ENCODE measurements at places on chromosomes 3 and 15.

- DNase-seq = no peak
Observed at GRCh38 chr15:76337059-76337695, 604 bp downstream of the ISL2 start.

DNA sequence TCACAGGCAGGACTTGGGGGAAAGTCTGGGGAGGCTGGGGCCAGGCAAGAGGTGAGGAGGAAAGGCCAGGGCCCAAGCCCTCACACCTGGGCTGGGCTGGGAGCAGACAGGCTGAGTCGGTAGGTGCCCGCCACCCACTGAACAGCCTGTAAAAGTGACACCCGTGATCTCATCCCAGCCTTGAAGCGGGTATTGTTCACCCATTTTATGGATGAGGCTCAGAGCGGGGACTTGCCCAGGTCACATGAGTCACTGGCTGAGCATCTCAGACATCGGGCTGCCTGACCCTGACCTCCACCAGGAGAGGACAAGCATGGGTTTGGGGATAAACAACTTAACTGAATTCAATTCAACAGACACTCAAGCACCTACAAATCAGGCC is 52.0 kb upstream of the CTSH start:
- DNase-seq = no peak

DNA sequence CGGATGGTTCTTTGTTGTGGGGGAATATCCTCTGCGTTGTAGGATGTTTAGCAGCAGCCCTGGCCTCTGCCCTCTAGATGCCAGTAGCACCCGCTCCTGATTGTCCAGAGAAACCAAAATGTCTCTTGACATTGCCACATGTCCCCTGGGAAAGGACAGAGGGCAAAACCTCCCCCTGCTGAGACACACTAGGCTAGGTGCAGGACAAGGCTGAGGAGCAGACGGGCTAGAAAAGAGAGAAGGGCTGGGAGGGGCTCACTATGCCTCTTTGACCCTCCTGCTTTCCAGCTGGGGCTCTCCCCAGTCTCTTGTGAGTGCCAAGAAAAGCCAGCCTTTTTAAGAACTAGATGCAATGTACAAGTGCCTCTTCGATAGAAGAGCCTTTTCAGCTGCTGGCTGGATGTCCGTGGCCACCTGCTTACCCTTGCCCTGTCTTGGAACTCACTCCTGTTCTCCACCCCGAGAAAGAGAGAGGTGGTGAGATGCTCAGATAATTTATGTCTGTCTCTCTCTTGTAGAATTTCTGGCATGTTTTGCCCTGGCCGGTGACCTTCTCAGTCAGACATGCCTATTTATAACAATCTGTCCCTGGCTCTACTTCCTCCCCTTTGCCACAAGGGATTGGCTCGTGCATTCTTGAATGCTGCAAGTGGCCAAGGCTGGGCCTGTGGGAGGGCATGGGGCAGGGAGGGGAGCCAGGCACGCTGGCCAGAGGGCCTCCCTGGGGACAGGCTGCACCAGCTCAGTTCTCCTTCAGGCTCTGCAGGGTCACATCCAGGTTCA is 142.6 kb downstream of the RPLP1 start:
- DNase-seq = no peak

GRCh38 chr3:124887177-124887931 is at the start of gene ITGB5:
TSS of gene ITGB5 (minus strand) at chr3:124887365. CDS start at chr3:124887000, 365 bp downstream.
- peak; percentile 84 for DNase-seq

- no peak for DNase-seq
Observed at GRCh38 chr3:177752831-177753230, 555.5 kb upstream of the TBL1XR1 start.

DNA sequence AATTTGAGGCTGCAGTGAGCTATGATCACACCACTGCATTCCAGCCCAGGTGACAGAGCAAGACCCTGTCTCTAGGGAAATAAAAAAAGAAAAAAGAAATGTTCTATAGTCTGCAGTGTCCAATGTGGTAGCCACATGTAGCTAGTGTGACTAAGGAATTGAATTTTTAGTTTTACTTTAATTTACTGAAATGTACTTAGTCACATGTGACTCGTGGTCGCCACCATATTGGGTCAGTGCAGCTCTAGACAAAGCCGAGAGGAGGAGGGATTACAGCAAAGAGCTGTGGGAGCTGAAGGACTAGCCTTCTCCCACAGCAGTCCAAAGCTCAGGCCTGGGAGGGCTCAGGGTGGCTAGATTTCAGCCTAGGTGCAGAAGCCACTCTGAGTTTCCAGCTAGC is 65.9 kb upstream of the NTRK3 start:
- DNase-seq = no peak

DNA sequence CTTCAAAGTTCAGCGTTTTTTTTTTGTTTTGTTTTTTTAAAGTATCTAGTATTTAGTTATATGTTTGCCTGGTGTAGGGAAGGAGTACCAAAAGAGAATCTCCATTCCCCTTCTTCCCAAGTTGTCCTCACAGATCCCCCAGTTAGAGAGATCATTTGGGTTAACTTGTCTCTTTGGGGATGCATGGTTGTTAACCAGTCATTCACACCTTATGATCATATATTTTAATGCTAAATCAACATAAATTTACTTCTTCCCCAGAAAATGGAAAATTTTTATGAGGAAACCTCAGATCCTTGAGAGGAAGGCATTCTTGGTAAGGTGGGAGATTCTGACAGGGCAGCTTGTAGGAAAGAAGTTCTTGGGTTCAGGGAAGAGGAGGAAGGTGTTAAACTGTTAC is 1.5 kb upstream of the MGA start:
- no peak for DNase-seq

DNA sequence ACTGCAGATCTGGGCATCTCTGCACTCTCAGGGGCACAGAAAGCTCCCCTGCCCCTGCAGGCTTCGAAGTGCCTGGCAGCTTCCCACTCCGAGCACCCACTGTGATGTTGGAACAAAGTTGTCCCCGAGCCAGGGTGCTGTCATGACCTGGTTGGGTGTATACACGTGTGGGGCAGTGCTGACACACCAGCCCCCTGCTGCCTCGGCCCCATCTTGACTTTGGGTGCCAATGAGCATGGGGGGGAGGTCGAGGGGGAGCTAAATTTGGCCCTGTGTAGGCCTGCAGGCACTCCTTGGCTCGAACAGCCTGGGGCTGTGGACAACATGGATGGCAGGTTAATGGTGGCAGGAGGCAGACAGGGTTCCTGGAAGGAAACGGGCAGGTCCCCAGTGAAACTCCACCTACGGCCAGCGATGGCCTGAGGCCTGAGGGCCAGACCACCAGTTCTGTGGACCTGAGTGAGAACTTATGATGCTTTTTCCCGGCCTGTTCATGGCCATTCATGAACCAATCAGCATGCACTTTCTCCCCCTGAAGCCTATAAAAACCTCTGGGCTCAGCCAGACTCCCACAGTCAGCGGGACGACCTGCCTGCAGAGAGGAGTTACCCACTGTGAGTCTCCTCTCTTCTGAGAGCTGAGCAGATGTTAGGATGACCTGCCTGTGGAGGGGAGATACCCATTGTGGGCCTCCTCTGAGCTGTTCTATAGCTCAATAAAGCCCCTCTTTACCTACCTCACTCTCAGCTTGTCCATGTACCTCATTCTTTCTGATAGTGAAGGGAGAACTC is 1029.1 kb upstream of the GBE1 start:
- no peak for DNase-seq

- no peak for DNase-seq
Observed at GRCh38 chr3:100978011-100978659, 15.1 kb downstream of the ABI3BP start.

- no peak for DNase-seq
Observed at GRCh38 chr3:127150513-127151250, 42.2 kb upstream of the PRR23E start.
